ENCODE measurements at places on chromosomes 1 and 21. TPM values are rescaled to one million over a fixed set of nuclear protein-coding genes. Genes with fewer than 3 reads are reported as not detected.

The FLG2 gene
- not detected for total RNA-seq

The SPRR2A gene
- not detected for total RNA-seq

The KDF1 gene
- 19.5 TPM for total RNA-seq

GRCh38 chr1:2592672-2593071 is 6.1 kb downstream of the PRXL2B start:
- DNase-seq, result no peak

DNA sequence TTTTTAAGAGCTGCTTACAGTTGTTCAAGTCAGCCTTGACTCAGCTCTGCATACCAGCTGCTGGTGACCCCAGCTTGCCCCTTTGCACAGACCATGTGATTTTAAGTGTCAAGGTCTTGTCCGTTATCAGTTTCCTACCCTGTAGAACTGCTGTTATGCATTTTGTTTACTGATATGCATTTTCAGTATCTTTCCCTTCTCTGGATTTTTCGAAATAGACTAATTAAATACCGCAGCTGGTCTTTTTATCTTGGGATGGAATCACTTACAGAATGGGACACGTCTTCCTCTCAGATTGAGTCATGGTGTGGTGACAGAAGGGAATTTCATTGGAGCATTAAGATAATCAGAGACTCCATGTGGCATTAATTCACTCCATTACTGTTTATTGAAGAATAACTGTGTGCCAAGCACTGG is 145.6 kb downstream of the FMN2 start:
- no peak for DNase-seq

- no peak for DNase-seq
Observed at GRCh38 chr1:226048886-226049285, 13.6 kb upstream of the H3-3A start.

Data from H9 (cell line).